Glomerular endothelial cell (primary cell): ENCODE measurements at places on chromosomes 13 and 19. TPM values are rescaled to one million over a fixed set of nuclear protein-coding genes. Genes with fewer than 3 reads are reported as not detected.

APOC1 gene
- 0.44 and 2.3 TPM in 2 replicates for total RNA-seq

HNRNPUL1 gene
- 135 and 217 TPM in 2 replicates for total RNA-seq

IGFL1 gene
- total RNA-seq: not detected in 2 replicates

CILP2 gene
- not detected in 2 replicates for total RNA-seq

KLK14 gene
- not detected in 2 replicates for total RNA-seq

METTL21C gene
- not detected in 2 replicates for total RNA-seq
